ENCODE measurements at places on chromosomes 2 and 18. TPM values are rescaled to one million over a fixed set of nuclear protein-coding genes. Genes with fewer than 3 reads are reported as not detected.

DNA sequence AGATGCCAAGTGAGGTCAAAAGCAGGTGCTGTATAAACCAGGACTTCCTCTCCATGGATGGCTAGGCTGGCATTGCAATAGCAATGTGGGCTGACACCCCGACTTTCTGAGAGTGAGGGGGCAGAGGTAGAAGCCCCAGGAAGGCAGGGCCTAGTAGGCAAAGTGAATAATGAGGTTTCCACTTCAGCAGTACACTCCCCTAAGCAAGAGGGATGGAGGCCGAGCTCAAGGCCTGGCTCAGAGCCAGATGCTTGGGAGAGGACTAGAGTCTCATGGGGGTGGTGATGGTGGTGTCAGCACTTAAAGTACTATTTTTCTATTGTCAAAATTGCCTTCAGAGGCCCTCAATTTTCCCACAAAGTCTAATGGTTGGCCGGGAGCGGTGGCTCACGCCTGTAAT is 41.6 kb upstream of the HK2 start:
- DNase-seq, result no peak

DNA sequence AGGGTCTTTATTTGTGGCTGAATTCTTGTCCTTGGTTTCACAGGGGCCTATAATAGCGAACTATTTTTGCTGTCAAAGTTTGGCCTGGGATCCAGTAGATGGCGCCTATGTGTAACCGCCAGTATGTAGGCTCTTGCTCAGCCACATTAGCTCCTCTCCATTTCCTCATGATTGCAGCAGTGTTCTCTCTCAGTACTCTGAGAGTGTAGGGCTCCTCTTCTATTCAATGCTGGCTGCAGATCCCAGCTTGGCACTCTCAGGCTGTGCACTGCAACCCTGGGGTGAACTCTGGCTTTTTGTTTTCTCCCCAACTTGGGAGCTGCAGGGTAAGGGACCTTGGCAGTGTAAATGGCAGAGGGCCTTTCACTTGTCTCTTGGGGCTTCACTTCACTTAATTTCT is 344.6 kb upstream of the CHAC2 start:
- DNase-seq, result no peak

DNA sequence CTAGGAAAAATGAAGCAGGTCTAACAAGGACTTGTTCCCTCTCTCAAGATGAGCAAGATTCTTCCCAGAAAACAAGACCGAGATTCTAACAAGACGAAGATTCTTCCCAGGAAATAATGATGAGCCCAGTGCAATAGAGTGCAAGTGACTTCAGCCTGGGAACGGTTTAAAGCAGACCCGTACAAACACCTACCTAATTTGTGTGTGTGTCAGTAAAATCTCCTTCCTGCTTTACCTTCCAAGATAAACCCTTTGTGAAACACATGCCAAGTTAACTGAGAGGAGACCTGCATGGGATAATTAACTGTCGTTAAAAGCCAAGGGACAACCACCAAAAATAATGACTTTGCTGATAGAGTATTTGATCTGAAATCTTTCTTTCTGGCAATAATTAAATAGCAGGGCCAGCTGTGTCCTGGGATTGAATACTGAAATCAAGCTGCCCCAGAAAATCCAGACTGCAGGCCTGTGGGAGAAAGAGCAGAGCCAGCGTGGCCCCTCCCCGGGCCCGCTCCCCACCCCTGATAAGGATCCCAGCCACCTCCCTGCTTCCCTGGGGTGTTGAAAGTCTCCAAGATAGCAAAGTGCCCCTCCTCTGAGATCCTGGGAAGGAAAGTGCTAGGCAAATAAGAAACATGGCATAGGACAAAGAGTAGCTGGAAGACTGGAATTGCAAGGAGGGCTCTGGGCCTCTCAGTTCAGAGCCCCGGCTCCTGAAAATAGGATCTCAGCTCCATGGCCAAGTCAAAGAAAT is 145.5 kb downstream of the CYP26B1 start:
- no peak for DNase-seq

DNA sequence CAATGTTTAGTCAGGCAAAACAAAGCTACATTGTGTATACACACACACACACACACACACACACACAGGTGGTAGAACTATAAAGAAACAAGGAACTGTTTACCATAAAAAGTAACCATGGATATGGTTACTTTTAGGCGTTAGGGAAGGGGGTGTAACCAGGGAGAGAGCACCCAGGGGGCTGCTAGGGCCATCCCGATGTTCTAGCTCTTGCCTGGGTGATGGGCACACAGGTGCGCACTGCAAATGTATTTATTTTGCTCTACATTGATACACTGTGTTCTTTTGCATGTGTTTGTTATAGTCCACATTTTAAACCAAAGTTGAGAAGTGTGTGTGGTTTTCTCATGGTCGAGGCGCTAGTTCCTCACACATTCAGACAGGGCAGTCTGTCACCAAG is 69.8 kb upstream of the MYCN start:
- DNase-seq, result no peak

- DNase-seq, result no peak
Observed at GRCh38 chr2:242046206-242046826, 176.8 kb downstream of the RTP5 start.

- DNase-seq, result no peak
Observed at GRCh38 chr18:11877497-11878135, 26.4 kb downstream of the CHMP1B start.

DNA sequence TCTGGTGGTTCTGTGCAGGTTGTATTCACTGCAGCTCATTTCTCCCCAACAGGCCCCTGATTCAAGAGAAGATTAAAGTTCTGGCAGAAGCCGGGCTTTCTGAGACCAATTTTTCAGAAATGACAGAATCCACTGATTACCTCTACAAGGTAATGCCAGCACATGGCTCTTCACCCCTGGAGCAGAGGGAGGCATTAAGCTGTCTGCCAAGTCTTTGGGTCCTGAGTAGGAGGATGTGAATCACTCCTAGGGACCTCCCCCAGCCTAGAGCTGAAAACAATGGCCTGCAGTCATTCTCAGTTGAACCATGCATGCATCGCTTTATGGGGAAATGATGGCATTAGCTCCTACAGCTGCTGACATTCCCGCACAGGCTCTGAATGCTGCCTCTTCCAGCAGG is 20.5 kb upstream of the RPL37A start:
- no peak for DNase-seq

GRCh38 chr2:19845323-19845920 is 56.4 kb downstream of the TTC32 start:
- no peak for DNase-seq

- no peak for DNase-seq
Observed at GRCh38 chr18:42157878-42158277, 202.8 kb downstream of the PIK3C3 start.

GRCh38 chr18:4299395-4299794 is 155.7 kb downstream of the DLGAP1 start:
- no peak for DNase-seq

- no peak for DNase-seq
Observed at GRCh38 chr2:120632796-120633646, 102.6 kb upstream of the GLI2 start.

- peak; percentile 45 for DNase-seq
Observed at GRCh38 chr2:239462191-239462515, 61.3 kb upstream of the HDAC4 start.

DNA sequence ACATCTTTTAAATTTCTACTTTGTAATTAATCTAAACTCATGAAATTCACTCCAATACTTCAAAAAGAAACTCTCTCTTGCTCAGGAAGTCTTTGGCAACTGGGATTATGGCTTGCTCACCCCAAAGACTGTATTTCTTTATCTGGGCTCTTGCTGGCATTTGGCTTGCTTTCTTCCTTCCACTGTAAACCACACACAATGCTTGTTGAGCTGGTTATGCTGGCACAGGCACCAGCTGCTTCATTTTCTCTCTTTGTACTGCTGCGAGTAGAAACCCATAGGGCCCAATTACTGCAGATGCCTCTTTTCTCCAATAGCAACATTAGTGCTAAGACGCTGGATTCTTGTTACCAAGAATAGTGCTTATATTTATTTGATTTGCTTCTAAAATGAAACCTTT is 51.4 kb downstream of the SLC38A11 start:
- DNase-seq, result no peak

- DNase-seq, result no peak
Observed at GRCh38 chr2:51472300-51472699, 440.4 kb upstream of the NRXN1 start.

GRCh38 chr18:57931038-57931437 is 113.0 kb upstream of the NEDD4L start:
- no peak for DNase-seq

DNA sequence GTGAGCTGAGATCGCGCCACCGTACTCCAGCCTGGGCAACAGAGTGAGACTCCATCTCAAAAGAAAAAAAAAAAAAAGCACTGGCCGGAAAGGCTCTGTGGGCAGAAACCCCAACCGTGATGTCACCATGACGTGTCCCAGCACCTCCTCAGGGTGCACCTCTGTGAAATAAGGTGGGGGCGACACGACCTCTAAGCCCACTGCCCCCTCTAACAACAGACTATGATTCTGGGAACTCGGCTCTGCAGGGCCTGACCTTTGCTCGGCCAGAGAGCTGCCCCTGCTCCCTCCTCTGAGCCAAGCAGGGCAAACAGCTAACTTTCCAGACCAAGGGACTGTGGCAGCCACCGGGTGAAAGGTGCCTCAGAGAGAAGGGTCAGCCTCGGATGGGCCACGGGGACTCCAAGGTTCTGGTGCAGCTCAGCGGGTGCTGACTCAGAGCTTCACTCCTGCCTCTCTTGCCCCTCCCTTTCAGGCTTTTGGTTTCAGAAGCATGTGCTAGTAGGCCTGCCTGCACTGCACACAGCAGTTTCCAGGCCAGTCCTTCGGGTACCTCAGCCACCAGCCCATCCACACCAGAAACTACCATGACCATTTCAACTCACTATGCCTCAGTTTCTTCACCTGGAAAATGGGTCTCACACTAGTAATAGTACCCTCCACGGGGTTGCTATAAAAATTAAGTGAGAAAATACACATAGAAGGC is 8.0 kb downstream of the TMBIM1 start:
- DNase-seq, result no peak

DNA sequence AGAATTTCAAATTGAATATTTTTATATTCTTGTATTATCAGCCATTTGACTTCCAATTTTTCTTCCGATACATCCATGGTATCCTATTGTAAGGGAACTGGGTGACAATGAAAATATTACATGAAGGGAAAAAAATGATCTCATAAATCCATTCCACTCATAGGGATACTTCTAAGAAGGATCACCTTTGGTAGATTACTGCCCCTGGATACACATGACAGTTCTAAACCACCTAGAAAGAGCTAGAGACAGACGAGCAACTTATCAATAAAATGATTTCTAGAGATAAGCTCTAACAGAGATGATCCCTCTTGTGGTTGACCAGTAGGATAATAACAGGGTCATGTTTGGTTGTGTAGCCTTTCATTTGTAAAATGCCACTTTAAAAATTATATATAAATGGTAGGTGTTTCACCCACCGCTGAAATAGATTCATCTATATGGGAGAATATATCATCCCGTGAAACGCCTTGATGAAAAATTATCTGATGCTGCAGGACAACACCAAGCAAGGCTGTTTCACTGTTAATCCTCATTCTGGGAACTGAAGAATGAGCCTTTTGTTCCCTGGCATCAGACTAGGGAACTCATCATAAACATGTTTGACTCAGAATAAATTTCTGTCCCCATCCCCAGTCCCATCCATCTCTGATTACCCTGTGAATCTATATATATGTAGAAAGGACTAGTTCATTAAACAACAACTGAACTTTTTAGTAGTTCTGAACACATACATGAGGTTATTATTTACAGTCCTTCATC is 180.0 kb downstream of the TCF4 start:
- no peak for DNase-seq

GRCh38 chr2:127049927-127050802 is 56.8 kb downstream of the BIN1 start:
- peak; percentile 81 for DNase-seq

GRCh38 chr2:236119003-236119402 is 49.2 kb downstream of the GBX2 start:
- DNase-seq, result no peak

Gene DSG1
- 0.68 TPM for total RNA-seq

Gene ABCG8
- total RNA-seq, result 0.32 TPM

Gene COLEC11
- 1.9 TPM for total RNA-seq

Gene IL1R1
- 26.6 TPM for total RNA-seq

Gene FBXO41
- 0.87 TPM for total RNA-seq

Gene ANKRD30B
- not detected for total RNA-seq

Gene PTPRN
- total RNA-seq, result not detected

Gene MERTK
- total RNA-seq, result 6.6 TPM

Gene CD8A
- 1.2 TPM for total RNA-seq

Gene CCDC141
- 116 TPM for total RNA-seq

Gene PASK
- 1.4 TPM for total RNA-seq

Gene AKAIN1
- not detected for total RNA-seq

Gene COBLL1
- total RNA-seq, result 15.2 TPM
